HL-60 (cell line): ENCODE measurements at places on chromosomes 3 and 15.

DNA sequence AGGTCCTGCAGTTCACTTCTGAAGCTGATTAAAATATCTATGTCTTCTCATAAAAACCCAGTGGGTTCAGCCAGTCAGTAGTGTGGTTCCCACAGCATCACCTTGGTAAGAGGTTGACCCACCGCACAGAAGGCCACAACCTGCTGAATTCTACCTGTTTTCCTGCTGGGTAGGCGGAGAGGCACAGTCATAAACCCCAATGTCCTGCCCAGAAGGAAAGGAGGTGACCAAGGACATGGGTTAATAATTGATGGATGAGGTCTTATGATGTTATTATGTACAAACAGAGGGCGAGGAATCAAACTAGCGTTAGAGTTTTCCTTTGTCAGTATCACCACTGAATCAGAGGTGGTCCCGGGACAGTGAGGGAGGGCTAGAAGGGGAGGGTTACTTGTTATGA, 27.8 kb downstream of the CA12 start:
- DNase-seq: no peak

GRCh38 chr15:55151631-55152030, 45.1 kb downstream of the RSL24D1 start:
- no peak for DNase-seq

GRCh38 chr15:83850501-83851245, 196.8 kb downstream of the ADAMTSL3 start:
- no peak for DNase-seq

DNA sequence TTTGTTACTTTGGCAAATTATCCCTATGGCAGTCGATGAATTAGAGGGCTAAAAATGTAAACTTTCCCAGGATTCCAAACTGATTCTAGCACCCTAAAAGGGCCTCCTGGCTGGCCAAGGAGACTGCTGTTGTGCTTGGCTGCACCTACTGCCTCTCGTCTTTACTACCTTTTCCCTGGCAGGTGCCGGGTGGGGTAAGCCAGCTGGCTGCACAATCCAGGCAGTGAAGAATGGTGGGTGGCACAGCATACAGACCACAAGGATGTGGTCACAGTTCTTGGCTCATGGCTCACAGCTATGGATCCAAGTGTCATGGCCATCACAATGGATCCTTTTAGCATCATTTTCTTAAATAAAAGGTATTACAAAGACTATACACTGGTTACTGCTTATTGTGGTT, 20.7 kb upstream of the SLC25A26 start:
- DNase-seq: no peak

GRCh38 chr15:74144153-74144775, 13.9 kb downstream of the ISLR2 start:
- no peak for DNase-seq

DNA sequence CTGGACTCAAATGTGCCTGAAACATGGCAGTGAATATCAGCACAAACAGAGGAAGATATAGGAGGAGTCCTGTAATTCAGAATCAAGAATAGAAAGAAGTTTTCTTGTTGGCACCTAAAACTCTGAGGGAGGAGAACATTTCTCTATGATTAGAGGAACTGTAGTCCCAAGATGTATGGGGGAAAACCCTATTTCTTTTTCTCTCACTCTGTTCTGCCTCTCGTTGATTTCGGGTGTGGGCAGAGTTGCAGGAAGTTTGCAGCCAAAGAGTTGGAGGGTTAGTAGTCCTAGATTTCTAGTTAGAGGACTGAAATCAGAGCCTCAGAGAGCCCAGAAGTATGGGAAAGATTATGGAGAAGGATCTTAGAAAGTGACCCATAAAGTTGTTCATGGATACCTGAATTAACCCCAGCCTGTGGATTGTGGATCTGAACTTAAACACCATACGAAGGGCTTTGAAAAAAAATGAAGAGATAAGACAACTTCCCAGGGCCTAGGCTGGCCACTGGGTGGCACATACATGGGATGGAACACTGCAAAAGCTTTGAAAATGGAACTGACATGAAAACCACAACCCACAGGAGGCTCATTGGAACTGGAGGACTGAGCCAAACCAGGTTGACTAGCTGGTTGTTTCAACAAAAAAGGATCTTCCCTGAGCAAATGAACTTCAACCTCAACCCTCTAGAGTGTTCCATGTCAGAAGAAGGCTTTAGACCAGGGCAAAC, 34.6 kb downstream of the FMN1 start:
- DNase-seq: no peak

GRCh38 chr15:86571873-86572272, 492.2 kb downstream of the AGBL1 start:
- no peak for DNase-seq

DNA sequence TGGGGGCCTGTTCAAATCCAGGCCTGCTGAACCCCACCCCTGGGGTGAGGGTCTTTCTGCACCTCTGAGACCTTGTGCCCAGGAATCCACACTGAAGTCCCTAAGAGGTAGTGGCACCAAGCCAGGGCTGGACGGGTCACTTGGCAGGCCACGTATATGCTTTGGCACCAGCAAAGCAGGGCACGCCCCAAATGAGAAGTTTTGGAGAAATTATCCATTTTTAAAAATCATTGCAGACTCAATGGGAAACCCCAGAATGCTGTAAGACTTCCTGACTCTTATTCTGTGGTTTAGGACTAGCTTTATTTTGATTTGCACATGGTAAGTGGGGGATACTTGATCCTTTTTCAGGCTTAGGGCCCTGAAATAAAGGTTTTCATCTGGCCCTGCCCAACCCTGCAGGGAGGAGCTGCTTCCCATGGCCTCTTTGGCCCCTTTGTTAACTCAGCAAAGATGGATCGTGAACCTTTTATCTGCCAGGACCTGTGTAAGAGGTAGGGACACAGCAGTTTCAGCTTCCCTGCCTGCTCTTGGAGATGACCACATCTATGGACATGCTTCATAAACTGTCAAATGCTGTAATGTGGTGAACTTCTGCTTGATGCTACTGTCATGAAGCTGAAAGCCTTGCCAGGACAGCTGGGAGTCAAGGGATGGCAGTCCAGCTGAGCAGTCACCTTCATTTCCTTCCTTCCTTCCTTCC, 88.0 kb downstream of the HMG20A start:
- DNase-seq: no peak

- no peak for DNase-seq
These were observed 74.3 kb downstream of the LARS2 start for GRCh38 chr3:45462522-45463265.

GRCh38 chr15:97680606-97681220, 279.8 kb upstream of the ARRDC4 start:
- peak; percentile 35 for DNase-seq

- no peak for DNase-seq
These were observed 89.8 kb downstream of the KLHL25 start for GRCh38 chr15:85704720-85705429.

- DNase-seq: no peak
These were observed 283.7 kb downstream of the IL5RA start for GRCh38 chr3:2826453-2826852.

GRCh38 chr15:54659646-54660045, 537.1 kb downstream of the RSL24D1 start:
- no peak for DNase-seq

- no peak for DNase-seq
These were observed 335.1 kb upstream of the THRB start for GRCh38 chr3:24829629-24830229.

DNA sequence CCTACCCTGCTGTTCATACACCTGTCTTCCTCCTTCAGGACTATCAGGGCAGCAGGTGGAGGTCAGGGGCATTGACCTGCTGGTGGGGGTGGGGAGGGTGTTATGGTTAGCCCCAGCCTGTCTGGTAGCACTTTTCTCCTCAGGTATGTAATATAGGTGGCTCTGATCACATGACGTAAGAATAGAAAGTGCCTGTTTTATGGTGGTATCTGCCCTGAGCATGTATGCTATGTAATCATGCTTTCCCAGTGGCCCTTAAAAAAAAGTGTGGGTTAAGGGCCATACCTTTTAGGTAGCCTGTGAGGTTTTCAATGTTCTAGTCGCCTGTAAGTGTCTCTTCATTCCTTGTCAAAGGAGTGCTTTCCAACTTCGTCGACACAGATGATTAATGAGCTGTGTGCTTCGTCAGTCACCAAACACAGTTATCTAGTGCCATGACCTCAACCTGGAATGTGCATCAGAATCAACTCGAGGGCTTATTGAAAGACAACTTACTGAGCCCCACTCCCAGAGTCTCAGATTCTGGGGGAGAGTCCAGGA, 86.3 kb downstream of the KLHL25 start:
- DNase-seq: no peak

GRCh38 chr3:11668243-11669235, 24.8 kb upstream of the VGLL4 start:
- DNase-seq: no peak

DNA sequence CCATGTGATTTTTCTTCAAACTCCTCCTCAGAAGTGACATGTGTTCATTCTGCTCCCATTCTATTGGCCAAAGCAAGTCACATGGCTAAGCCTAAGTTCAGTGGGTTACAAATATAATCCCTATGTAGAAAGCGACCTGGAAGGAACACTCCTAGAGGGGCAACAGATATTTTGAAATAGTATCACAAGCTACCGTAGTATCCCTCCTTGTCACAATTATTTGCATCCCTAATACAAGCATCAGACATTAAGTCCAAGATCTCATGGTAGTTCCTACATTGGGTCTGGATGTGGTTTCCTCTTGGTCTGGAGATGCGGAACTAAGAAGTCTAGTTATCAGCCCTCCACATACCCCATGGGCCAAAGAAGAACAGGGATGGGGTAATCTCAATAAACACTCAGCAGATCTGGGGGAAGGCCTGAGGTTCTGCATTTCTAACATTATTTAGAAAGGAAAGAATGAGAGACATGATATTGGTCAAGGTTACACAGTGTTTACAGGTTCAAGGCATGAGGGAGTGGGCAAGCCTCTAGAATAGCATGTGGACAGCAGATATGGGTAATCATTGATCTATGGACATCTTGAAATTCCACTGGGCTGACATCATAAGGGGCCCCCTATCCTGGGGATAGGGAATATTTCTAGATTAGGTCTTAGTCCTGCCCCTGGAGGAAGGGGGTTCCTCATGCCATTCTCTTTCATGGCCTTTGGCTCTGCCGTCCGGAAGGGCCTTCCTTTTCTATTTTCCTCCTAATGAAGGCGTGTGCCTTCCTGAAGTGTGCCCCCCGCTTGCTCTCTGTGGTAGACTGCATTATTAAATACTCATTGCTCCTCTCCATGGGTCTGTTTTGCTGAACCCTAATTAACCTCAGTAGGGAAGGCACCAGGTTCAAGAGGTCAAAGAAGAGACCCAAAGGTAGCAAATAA, 17.8 kb upstream of the ABHD2 start:
- DNase-seq: peak; percentile 27

GRCh38 chr3:46655271-46655670, 38.2 kb downstream of the ALS2CL start:
- DNase-seq: no peak

DNA sequence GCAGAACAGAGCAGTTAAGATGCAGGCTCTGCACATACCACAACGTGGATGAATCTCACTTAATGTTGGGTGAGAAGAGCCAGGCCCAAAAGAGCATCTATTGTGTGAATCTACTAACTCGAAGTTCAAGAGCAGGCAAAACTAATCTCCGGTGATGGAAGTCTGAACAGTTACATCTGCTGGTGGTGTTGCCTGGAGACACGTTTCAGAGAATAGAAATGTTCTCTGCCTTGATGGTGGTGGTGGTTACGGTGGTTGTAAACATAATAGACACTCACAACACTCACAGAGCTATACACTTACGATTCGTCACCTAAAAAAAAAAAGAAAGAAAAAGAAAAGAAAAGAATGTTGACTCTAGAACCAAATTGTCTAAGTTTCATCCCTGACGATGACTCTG, 86.8 kb downstream of the LIPC start:
- no peak for DNase-seq

GRCh38 chr15:68366314-68366713, 65.6 kb downstream of the ITGA11 start:
- no peak for DNase-seq

- no peak for DNase-seq
These were observed 1.0 kb downstream of the IQSEC1 start for GRCh38 chr3:13072239-13072599.

- DNase-seq: no peak
These were observed 87.8 kb downstream of the P3H2 start for GRCh38 chr3:190032923-190033322.

- DNase-seq: no peak
These were observed 110.3 kb upstream of the ICE2 start for GRCh38 chr15:60589253-60589652.

DNA sequence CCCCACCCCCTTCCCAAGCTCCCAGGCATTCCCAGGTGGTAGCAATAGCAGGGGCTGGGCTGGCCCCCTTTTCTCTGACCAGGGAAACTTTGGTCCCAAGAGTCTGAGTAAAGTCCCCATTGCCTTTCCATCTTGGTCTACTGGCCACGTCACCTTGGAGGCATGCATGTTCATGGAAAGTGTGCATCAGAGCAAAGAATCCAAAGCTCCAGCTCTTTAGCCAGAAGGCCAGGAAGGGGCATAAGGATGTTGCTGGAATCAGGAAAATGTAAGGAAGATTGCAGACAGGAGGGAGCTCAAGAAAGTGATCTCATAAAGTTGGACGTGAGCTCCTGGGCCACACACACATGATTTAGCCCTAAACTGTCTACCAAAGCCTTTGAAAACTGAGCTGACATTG, 63.6 kb downstream of the KBTBD12 start:
- DNase-seq: no peak

- DNase-seq: no peak
These were observed 24.1 kb upstream of the SLC6A1 start for GRCh38 chr3:10968401-10968800.

GRCh38 chr3:48451270-48451669, 4.7 kb downstream of the ATRIP start:
- DNase-seq: no peak

- no peak for DNase-seq
These were observed 2.2 kb downstream of the DENND4A start for GRCh38 chr15:65789759-65790425.

GRCh38 chr3:194265505-194265892, 85.6 kb downstream of the CPN2 start:
- DNase-seq: no peak

DNA sequence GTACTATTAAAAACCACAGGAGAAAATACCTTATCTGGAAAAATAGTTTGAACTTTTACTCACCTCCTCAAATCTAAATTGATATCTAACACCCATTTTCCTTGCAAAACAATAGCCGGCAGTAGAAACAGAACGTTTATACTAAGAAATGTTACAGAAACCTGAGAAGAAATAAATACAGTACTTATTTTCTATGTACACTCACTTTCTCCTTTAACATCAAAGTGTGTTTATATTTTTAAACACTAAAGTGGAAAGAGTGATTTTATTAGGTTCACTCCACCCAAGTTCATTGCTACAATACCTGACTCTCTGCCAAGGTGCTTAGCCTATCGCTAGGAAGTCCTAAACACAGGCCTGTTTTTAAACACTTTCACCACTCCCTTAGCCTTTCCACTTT, 87.8 kb upstream of the TJP1 start:
- DNase-seq: no peak
